ENCODE measurements at places on chromosomes 2 and 18.

DNA sequence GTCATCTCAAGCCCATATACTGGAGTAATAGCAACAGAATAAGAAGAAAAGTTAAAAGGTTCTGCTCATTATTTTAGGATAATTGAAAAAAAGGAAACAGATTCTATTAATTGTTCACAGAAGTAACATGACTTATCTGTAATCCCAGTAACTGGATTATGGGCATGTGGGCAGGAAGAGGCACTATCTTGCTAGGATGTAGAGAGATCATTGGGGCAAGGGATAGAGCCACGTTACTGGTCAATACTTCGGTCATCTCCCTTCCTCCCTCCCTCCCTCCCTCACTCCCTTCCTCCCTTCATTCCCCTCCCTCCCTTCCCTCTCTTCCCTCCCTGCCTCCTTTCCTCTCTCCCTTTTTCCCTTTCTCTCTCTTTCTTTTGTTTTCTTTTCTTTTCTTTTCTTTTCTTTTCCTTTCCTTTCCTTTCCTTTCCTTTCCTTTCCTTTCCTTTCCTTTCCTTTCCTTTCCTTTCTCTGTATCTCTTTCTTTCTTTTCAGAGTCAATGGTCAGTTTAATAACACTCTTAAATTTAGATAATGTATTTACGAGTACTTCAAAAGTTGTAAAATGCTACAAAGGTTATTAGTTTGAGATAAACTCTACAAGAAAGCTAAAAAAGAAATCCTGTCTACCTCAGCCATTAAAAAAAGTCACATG, 82.8 kb downstream of the FHOD3 start:
- no peak for DNase-seq

- no peak for DNase-seq
These were observed 168.9 kb upstream of the RMP24 start for GRCh38 chr18:35803551-35803950.

- DNase-seq = no peak
These were observed 40.9 kb upstream of the ALKAL2 start for GRCh38 chr2:328761-329160.

DNA sequence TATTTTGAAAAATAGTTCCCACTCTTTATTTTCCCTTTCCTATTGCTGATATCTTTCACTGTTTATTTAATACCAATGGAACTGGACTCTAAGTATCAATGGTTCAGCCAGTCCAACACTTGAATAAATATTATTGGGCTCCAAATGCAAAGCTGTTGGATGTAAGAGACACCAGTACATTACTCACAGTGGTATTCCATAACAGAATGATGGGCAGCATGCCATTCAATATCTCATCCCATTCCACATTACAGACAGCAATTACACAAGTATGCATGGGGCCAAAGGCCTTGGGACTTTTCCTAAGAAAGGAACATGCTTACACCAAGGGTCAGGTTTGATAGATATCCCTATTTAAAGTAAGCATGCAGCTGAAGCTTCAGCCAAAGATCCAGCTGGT, 231.9 kb downstream of the RND3 start:
- DNase-seq = peak; percentile 86

DNA sequence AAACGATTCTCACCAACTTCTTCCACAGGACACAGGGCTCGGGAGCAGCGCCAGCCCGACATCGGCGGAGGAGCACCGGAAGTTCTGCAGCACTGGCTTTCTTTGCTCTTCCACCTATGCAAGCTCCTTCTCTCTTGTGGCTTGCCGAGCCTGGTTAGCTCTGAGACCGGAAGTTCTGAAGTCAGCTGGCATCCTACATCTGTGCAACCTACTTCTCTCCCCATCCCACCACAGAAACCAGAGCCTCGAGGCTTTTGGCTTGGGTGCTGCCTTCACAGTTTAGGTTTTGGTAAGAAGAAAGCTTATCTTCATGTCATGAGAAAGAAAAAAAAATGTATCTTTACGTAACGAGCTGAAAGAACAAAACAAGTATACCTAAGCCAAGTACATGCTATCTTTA, 111.7 kb downstream of the ANKRD44 start:
- DNase-seq = no peak

DNA sequence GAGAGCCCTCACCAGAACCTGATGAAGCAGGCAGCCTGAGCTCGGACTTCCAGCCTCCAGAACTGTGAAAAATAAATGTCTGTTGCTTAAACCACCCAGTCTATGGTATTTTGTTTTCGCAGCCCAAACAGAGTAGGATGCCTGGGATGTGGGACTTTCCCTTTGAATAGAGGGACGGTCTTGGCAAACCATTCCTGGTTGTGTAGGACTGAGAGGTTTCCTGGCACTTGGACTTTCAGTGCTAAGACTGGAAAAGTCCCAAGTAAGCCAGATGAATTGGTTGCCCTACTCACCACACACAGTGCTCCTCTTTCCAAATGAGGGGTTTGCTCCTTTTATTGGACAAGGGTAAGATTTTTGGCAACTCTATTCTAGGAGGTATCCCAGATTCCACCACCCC, 46.8 kb upstream of the ACMSD start:
- DNase-seq = no peak

- DNase-seq = no peak
These were observed 16.3 kb downstream of the SULT1C2 start for GRCh38 chr2:108304975-108305374.

GRCh38 chr2:31992025-31992579, 18.7 kb downstream of the MEMO1 start:
- DNase-seq = no peak

DNA sequence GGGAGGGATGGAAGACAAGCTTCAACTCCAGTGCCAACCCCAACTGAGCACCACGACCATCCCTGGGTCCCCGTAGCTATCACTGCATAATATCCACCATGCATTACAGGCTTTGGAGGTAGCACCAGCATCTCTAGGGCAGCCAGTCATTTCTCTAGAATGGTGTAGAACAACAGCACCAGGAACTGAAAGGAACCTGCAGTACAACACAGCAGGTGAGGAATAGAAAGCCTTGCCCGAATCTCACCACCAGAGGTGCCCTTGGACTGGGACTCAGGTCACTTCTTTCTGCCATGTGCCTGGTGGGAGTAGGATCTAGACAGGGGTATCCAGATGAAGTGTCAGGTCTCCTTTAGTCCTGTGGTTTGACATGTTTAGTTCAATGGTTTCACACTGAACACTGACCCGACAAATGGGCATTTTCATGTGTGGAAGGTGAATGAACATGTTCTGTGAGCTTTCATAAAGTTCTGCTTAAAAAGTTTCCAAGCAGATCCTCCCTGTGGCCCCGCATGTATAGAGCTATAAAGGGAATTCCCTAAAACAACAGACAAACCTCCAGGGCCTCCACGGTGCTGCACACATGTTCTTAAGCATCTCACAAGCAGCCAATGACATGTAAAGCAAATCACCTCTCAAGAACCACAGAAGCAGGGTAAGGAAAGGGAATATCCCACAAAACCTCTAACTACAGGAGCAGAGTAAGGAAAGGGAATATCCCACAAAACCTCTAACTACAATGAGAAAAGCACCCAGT, 208.3 kb downstream of the AFF3 start:
- no peak for DNase-seq

- no peak for DNase-seq
These were observed 7.4 kb upstream of the POLI start for GRCh38 chr18:54261894-54262293.

- peak; percentile 9 for DNase-seq
These were observed 897.2 kb downstream of the TSN start for GRCh38 chr2:122652670-122653069.

DNA sequence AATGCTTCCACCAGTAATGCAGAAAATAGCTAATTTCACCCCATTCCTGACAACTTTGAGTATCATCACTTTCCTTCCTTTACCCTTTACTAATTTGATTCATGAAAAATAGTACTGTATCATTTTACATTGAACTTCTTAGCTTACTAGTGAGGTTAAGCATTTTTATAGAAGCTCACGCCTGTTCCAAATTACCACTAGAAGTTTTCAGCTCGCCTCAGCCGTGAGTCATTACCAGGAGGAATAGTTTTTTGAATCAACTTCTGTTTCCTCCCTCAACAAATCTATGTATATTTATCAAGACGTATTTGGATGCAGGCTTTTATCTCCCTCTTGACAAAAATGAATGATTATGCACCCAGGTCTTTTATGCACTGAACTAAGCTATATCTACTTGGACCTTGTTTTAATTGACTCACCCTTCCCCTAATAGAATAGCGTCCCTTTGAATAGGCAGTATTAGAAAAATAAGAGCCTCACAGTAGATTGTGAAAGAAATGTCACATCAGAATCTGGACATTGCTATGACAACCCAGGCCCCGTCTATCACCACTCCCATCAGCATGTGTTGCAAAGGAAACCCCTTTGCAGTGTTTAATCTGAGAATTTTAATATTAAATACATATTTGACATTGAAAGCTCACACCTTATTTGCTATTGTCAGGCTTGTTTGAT, 207.4 kb upstream of the NRP2 start:
- peak; percentile 68 for DNase-seq

DNA sequence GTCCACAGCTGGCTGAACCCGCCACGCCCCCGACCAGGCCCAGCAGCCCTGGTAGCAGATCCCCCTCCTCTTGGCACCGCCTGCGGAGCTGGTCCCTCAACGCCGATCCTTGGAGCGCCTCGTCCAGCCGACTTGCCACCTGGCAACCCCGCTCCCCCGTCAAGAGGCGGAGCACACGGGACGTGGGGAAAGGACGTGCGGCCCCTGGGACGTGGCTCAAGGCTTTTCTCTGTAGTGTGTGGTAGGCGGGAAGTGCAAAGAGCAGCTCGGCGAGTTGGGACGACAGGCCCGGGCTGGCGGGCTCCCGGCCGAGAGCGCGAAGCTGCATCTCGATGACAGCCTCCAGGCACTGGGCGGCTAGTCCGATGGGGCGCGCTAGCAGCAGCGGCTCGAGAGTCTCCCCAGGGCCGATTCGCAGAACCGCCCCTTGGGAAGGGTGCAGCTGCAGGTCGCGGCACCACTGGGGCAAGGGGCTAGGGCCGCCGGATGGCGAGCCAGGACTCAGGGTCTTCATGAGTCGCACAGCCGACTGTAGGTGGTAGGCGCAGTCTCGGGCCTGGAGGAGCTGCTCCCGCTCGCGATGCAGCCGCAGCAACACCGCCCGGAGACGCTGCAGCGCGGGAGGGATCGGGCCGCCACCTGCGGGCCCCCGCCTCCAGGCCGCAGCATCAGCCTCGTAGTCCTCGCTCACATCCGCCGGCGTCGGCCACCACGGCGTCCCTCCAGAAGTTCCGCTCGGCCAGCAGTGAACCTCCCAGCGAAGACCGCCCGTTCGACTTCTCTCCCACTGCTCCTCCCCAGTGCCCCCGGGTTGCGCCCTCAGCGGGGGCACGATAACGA, 617 bp downstream of the CCDC142 start:
- peak; percentile 41 for DNase-seq

- no peak for DNase-seq
These were observed 266.8 kb downstream of the NDUFA10 start for GRCh38 chr2:239758279-239758877.

- no peak for DNase-seq
These were observed 156.7 kb downstream of the SLC4A10 start for GRCh38 chr2:161780881-161781280.

GRCh38 chr18:7071600-7071999, 46.0 kb downstream of the LAMA1 start:
- no peak for DNase-seq

- no peak for DNase-seq
These were observed 118.7 kb downstream of the HAUS1 start for GRCh38 chr18:46222710-46223360.

DNA sequence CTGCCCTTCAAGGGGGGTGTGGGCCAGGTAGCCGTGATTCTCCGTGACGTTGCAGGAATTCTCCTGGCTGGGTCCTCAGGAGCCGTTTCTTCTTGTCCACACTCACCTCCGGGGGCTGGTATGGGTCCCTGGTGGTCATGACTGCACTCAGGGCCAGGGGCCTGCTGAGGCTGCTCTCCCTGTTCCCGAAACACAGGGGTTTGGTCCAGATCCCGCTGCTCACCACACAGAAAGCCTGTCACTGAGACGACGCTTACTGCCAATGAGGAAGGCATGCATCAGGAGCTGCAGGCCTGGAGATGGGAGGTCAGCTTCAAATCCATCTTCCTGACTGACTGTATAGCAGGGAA, 160.7 kb downstream of the RTP5 start:
- no peak for DNase-seq

DNA sequence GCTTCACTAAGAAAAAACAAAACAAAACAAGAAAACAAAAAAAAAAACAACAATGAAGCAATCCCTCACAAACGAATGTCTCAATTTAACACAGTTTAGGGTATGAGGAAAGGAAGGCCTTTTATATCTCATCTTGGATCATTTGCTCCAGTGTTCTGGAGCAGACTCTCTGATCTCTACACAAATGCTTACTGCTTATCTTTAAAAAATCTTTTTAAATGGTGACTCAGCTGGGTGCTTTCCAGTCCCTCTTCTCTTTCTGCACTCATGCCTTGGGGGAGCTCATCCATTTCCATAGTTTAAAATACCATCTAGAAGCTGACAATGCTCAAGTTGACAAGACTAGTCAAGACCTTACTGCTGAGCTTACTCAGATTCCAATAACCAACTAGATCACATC, 56.2 kb downstream of the ETAA1 start:
- no peak for DNase-seq

DNA sequence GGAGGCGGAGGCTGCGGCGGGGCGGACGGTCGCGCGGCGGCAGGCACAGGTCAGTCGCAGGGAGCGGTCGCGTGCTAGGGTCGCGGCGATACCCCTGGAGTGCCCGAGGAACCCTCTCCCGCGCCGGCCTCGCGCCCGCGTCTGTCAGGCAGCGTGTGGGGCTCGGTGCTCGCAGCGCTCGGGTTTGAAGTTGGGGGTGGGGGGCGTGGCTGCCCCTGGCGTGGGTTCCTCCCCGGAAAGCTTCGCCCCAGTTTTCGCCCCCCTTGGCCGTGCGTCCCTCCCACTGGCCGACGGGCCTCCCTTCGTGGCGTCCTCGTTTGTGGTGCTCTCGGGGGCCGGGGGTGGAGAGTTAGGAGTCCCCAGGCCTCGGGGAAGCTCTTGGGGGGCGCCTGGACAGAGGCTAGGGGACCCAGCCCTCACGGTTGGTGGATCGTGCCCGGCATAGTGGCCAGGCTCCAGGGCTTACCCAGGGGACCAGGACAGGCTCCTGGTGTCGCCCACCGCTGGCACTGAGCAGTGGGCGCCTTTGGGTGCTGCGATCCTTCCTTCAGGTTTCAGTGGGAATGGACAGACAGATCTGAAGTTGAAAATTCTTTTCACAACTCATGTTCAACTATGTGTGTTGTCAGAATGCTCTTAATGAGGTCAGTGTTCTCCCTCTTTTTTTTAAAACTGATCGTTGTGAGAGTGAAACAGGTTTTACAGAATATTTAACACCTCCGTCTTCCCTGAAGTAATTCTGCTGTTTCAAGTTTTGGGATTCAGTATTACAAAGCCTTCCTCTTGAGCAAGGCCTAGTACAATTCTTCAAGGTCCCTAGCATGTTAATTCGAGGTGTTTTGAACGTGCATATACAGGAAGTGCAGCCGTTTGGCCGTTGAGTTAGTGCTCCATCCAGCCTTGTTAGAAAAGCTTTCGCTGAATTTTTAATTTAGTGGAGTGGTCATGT, 604 bp downstream of the RALBP1 start:
- DNase-seq = peak; percentile 34
